Stimulated activated CD8-positive, alpha-beta memory T cell treated with anti-CD3 and anti-CD28 coated beads, Interleukin-2, amount 100 ng/mL, for 48 hours (primary cell): ENCODE measurements at places on chromosomes 2 and 18.
A peak's percentile ranks its signal among the peaks of the same experiment; 100 is the strongest.

- no peak for DNase-seq
Measured at GRCh38 chr2:120431386-120432292, 85.7 kb downstream of the INHBB start.

- DNase-seq = no peak
Measured at GRCh38 chr2:1718339-1719220, 25.7 kb downstream of the PXDN start.

DNA sequence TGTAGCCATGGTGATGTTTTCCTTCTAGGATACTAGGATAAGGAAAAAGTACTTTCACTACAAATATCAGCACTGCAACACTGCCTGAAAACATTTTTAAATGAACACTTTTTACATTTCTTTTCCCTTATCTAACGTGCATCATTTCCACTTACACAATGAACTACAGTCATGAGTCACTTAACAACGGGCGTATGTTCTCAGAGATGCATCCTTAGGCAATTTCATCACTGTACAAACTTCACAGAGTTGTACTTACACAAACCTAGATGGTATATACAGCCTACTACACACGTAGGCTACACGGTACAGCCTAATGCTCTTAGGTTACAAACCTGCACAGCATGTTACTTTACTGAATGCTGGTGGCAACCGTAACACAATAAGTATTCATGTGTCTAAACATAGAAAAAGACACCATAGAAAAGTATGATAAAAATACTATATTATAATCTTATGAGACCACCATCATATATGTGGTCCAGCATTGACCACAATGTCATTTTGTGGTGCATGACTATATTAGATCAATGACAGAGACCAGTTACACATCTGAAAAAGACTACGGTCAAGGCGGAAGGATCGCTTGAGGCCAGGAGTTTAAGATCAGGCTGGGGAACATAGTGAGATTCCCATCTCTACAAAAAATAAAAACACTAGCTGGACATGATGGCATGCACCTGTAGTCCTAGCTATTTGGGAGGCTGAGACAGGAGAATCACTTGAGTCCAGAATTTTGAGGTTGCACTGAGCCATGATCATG, 39.8 kb downstream of the WDR33 start:
- no peak for DNase-seq

DNA sequence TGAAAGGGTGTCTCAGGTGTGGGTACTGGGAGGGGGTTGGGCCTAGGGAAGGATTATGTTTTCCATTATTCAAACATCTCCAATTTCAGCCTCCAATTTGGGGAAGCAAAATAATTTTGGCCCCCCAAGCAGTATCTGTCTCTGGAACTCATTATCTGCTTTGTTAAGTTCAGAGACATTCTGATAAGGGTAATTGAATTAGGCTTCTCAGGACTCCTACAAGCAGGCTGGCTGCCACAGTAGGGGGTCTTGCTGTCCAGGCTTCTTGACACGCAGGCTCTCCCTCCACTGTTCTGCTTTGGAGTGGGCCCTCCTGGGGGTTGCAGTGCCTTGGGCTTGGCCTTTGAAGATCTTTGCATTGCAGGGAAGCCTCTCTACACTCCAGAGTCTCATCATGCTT, 108.1 kb upstream of the SIX2 start:
- no peak for DNase-seq

GRCh38 chr2:111946294-111947114, 48.1 kb downstream of the MERTK start:
- DNase-seq = no peak

DNA sequence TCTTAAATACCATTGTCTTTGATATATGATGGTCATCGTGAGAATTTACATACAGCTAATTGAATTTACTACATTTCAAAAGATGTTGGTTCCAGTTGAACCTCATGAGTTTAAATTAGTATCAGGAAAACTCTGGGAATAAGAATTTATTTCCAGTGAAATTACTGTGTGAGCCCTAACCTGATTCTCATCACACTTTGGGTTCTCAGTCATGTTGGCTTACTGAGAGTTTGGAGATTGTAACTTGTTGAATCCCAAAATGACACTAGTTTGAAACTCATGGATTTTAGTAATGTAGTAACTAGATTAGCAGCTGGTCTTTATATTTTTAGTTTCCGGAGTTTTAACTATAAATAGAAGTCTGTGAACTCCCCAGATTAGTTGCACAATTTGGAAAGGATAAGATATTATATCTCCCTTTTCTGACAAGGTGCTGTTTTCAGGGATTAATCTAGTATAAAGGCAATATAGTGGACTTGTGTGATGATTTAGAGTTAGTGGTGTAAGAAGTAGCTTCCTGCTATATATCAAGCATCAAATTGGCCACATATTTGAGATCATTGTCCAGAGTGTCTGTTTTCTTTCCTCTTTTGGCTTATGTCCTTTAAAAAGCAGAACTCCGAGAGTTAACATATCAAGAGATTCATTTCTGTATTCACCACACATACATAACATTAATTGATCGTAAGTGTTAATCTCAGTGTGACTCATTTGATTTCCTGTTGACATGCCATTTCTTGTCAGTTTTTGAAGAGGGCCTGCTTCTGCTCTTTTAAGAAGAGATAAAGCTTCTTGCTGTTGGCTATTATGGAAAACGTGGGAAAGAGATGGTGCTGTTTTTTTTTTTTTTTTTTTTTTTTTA, 15.7 kb downstream of the NDUFV2 start:
- no peak for DNase-seq

- DNase-seq = no peak
Measured at GRCh38 chr2:102498414-102498813, 25.4 kb downstream of the SLC9A4 start.

DNA sequence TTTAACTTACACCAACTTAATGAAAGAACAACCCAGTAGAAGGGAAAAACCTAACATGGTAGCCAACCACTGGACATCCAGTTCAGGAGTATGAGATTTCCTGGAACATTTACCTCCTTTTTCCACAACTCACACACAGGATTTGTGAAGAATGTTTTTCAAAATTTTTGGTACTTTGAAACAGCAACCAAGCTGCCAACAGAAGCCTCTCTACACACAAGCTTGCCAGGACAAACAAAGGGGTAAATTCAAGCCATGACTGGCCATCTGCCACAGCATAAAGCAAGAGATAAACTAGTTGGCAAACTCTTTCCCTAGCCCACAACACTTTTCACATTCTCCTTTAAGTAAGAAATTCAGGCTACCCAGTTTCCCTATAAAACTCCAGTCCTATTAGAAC, 21.4 kb downstream of the MGAT4A start:
- DNase-seq = no peak

GRCh38 chr2:62774555-62775366, 69.2 kb downstream of the EHBP1 start:
- DNase-seq = no peak

DNA sequence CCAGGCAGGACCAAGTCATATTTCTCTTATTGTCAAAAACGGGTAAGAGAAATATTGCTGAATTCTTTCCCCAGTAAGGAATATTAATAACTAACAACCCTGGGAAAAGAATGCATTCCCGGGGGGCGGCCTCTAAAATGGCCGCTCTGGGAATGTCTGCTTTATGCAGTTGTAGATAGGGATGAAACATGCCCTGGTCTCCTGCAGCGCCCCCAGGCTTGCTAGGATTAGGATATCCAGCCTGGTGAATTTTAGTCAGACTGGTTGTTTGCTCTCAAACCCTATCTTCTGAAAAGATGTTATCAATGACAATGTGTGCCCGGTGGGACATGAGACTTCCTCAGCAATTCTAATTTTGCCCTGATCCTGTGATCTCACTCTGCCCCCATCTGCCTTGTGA, 448.1 kb downstream of the PTH2R start:
- DNase-seq = no peak

GRCh38 chr18:67279988-67280387, 236.5 kb downstream of the DSEL start:
- no peak for DNase-seq

DNA sequence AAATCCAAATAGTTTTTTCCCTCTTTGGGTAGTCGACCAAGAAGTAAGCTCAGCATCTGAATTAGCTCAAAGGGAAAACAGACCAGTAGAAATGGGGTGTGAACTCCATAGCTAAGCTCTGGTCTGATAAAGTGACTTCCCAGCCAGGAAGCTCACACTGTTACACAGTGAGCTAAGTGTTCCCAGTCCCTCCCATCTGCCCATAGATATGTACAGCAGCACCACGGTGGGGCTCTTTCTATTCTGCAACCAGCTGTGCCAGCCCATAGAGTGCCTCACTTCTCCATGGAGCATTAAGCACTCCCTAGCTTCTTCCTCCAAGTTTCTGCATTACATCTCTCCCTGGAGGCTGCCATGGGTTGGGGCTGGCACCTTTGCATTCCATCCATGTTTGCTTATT, 27.6 kb upstream of the NEMP2 start:
- no peak for DNase-seq

- DNase-seq = no peak
Measured at GRCh38 chr18:58695772-58696171, 24.5 kb downstream of the MALT1 start.

- no peak for DNase-seq
Measured at GRCh38 chr2:208929139-208929864, 494.5 kb upstream of the MAP2 start.

- no peak for DNase-seq
Measured at GRCh38 chr2:16214391-16214790, 274.0 kb downstream of the MYCN start.

- no peak for DNase-seq
Measured at GRCh38 chr18:48922226-48922800, 28.5 kb downstream of the SMAD7 start.

DNA sequence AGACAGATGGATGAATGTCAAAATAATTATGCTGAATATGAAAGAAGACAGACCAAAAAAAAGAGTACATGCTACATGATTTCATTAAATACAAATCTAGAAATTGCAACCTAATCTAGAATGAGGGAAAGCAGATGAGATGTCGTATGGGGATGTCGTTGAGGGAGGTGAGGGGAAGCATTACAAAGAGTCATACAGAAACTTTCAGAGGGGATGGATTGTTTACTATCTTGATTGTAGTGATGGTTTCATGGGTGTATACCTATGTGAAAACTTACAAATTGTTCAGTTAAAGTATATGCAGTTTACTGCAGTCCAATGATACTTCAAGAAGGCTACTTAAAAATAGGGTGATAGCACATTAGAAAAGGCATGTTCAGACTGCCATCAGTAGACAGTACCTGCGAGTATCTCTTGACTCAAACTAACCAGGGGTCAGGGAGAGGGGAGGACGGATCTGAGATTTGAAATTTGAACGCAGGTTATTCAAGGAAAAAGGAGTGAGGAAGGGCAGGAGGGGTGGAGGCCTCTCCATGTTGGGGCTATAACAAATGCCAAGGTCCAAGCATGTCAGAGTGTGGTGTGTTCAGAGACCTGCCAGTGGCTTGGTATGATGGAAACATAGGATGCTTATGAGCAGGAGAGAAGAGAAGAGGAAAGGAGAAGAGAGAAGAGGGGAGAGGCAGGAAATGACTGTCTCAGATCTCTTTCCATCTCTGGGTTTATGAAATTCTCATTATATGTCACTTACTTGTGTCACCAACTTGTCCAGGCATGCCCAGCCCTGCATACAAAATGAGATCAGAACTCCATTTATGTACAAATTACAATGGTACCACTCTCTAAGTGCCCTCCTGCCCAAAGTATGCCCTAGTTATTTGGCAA, 257.3 kb upstream of the CXCR4 start:
- no peak for DNase-seq

GRCh38 chr2:196249860-196250259, 78.5 kb upstream of the STK17B start:
- no peak for DNase-seq

- DNase-seq = peak; percentile 47
Measured at GRCh38 chr2:12501469-12502158, 215.1 kb upstream of the TRIB2 start.

DNA sequence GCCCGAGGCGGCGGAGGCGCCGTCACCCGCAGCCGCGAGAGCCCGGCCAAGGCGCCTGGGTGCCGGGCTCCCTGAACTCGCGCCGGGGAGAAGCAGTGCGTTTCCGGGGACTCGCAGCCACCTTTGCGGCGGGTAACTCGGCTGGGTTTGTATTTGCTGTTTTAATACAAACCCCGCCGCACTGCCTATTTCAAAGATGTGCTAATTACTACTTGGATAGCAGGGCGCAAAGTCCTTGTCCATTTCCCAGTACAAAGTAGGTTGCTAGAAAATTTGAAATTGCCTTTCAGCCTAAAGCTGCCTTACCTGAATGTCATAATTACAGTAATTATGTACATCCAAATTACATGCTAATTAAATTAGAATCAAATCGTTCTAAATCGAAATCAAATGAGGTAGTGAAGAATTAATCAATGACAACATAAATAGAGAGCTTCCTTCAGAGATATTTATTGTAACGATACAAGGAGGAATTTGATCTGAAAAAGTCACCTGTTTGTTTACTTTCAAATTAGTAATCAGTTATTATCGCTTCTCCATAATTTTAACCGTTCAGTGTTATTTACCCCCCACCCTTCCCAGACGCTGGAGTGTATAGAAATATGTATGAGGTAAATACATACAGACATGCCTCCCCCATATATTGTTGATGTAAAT, 8.1 kb downstream of the SP9 start:
- DNase-seq = no peak

DNA sequence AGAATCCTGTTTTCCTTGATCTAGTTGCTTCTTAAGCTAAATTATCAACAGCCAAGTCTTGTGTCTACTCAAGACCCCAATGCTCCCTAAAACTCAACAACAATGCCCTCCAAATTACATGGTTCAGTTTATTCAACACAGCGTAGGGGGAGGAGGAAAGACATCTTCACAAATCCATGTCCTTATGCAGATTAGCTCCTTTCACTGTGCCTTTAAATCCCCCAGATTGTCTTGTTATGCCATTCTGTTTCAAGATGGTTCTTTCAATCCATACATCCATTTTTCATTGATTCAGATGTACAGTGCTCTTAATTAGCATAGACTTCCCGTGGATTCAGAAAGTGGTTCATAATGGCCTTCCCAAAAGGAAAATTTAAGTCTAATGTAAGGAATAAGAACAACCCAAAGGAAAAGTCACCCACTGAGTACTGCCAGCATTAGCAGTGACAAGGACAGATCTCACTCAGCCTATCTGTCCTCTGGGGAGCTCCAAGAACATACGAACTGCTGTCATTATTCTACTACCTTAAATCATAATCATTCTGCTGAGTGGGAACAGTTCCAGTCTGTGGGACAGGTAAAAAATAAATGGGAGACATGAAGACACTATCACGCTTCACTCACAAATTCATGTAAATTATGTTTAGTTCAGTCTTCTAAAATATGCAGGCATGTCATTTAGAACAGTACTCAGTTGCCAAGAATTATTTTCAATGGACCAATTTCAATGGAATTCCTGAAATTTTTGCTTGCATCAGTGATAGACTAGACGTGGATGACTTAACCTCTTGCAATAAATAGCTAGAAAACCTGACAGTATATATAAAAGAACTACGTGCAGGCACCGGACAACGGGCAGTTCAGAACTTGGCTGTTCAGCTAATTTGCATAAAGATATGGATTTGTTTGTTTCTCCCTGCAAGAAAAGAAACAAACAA, 58.9 kb upstream of the RNU4ATAC start:
- no peak for DNase-seq
